HS-27A (cell line): ENCODE measurements at places on chromosomes 7 and 10.

DNA sequence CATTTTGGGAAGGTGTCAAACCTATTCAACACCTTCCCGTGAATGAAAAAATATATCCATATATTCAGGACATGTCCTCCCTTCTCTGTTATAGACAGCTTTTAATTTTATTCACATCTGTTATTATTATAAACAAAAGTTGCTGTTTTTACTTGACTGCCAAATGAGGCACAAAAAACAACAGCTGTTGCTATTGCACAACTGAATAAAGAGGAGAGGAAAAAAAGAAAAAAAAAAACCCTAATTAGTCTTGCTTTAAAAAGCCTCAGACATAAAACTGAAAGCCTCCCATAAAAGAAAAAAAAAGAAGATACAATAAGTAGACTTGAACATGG, 153.4 kb downstream of the BMPER start:
- DNase-seq: no peak

DNA sequence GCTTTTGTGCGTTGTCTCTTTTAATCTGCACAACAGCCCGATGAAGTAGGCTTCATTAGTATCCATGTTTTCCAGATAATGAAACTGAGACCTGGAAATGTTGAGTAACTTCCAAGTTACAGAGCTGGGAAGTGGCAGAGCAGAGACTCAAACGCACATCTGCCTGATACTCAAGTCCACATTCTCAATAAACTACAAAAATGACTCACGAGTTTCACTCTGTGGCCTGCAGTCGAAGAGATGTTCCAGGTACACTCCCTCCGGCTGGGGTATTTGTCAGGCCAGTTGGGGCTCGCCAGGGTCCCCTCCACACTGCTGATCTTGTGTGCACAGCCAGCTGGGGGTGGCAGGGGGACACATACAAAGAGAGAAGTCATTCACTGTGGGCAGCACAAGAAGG, 17.7 kb upstream of the OPALIN start:
- DNase-seq: no peak

- DNase-seq: no peak
Observed at GRCh38 chr10:131841661-131842139, 59.1 kb upstream of the PPP2R2D start.

DNA sequence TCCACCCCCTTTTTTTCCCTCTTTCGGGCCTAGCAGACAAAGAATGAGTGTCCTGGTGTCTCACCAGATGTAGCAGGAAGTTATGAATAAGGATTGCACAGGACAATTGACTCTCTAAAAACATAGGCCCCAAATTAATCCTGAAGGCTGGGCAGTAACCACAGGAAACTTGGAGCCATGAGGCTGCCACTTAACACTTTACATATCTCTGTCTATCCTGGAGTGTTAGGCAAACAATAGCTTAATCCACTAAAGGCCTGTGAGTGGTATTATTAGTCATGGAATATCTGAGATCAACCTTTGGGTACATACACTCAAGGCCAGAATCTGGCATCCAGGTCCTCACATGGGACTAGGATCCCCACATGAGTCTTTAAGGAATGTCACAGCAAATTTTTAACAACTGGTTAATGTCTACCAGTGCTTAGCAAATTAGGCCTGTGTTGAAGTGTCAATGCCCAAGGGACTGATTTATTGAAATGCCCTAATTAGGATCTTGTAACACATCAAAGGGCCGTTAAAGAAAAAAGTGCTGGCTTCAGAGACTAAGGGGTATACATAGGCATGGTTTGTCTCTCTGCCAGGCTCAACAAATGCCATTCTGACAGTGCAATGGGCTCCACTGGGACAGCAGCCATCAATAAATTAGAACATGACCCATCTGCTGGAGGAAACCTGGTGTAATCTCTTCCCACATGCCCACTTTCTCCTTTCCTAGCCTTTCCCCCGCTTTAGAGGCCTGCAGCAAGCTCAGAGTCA, 196.7 kb upstream of the TBX20 start:
- no peak for DNase-seq

- DNase-seq: no peak
Observed at GRCh38 chr10:2798336-2799022, 268.9 kb upstream of the PFKP start.

- peak; percentile 43 for DNase-seq
Observed at GRCh38 chr7:47088329-47089067, 493.4 kb downstream of the TNS3 start.

DNA sequence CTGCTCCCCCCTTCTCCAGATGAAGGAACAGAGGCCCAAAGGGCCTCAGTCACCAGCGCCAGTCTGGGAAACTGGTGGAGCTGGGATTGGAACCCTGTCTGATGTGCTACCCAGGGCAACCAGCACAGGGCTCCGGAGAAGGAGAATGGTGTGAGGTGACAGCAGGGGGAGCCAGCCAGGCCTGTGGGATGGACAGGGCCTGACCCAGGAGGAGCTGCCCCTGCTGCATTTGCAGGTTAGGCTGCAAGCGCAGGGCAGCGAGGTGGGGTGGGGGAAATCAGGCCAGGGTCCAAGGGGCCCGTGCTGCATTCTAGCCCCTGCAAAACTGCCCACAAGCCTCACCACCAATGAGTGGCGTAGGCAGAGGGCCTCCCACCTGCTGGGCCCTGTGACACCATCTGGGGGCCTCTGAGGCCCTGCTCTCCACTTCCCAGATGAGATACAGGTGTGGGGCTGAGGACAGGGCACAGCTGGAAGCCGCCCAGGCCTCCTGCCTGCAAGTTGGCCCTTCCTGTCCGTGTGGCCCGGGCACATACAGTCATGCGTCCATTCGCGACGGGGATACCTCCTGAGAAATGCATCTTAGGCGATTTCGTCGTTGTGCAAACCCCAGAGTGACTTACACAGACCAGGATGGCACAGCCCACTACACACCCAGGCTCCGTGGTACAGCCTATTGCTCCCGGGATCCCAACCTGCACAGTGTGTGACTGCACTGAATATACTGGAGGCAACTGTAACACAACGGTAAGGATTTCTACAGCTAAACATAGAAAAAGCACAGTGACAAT, 45.3 kb downstream of the RASGEF1A start:
- no peak for DNase-seq

GRCh38 chr7:99190359-99191009, 17.4 kb downstream of the KPNA7 start:
- DNase-seq: no peak

GRCh38 chr7:8035647-8036518, 67.3 kb downstream of the GLCCI1 start:
- no peak for DNase-seq

- no peak for DNase-seq
Observed at GRCh38 chr10:12382956-12383531, 33.7 kb downstream of the CAMK1D start.

- no peak for DNase-seq
Observed at GRCh38 chr10:90945491-90946070, 24.7 kb upstream of the ANKRD1 start.

- DNase-seq: no peak
Observed at GRCh38 chr7:50502947-50503346, 52.8 kb upstream of the FIGNL1 start.

GRCh38 chr7:46029111-46029704, 108.1 kb upstream of the IGFBP3 start:
- DNase-seq: no peak

DNA sequence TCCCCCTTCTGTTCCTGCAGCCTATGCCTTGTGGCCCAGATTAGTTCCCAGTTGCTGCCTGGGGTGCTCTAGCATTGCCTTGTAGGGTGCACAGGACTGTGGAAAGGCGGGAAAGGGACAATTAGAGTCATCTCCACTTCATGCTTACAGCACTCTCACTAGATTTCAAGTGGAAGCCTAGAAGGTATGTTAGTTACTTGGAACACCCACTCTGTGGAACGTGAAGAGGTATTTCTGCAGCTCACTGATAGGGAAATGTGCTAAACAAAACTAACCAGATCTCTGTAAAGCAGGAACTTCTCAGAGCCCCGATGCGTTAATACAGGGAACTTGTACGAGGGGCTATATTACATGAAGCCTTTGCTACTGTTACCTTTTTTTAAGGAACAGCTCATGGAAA, 19.4 kb downstream of the STMP1 start:
- no peak for DNase-seq

DNA sequence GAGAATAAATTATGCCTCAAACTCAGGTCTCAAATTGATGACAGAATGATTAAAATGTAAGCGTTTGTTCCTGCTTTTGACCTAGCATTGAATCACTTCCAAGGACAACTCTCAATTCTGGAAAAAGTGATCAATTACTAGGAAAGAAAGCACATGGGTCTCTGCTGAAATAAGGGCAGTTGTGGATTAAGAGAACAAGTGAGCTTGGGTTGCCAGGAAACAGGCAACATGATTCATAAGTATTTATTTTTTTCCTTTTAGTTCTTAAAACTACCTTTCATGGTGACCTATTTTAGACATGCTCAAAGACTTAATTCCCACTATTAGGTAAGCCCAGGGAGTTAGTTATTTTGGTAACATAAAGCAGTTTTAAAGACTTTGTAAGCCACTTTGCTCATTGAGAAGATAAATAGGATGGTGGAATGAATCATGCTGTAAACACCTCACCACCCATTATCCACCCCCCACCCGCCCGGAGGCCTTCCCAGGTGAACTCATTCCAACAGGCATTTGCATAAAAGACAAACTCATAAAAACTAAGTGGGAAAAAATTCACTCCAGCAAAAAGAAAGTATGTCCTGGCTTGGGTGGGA, 728.3 kb downstream of the SORCS1 start:
- no peak for DNase-seq

DNA sequence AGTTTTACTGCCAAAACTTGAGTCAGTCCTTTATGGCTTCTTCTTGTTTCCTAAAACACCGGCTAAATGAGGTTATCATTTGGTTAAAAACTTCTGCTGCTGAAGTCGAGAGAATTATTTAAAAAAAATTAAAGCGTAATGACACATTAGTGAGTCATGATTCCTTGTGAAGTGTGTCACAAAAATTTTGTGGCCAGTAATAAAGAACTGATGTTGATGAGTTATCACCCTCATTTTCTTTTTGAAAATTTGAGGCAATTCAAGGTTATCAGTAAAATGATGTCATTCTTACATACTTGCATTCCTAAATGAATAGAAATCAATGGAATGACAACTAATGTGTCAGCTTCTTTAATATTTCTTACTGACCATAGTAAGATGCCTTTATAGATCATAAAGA, 427.4 kb downstream of the SORCS3 start:
- DNase-seq: peak; percentile 20

- DNase-seq: no peak
Observed at GRCh38 chr7:100433592-100434296, 2.6 kb downstream of the PPP1R35 start.

GRCh38 chr10:86522510-86522855, 891 bp upstream of the WAPL start:
- no peak for DNase-seq

- no peak for DNase-seq
Observed at GRCh38 chr10:10785627-10786026, 232.0 kb upstream of the CELF2 start.

- no peak for DNase-seq
Observed at GRCh38 chr10:79001082-79001885, 67.5 kb upstream of the ZMIZ1 start.

DNA sequence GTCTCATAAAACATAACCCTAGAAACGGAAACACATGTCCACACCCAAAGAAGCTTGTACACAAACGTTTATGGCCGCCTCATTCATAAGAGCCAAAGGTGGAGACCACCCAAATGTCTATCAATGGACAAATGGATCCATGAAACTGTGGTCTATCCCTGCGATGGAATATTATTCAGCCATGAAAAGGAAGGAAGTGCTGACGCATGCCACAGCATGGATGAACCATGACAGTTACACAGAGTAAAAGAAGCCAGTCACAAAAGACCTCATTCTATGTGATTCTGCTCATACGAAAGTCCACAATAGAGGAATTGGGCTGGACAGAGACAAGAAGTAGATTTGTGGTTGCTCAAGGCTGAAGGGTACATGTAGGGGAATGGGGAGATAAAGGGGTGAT, 10.8 kb downstream of the CHST15 start:
- no peak for DNase-seq

DNA sequence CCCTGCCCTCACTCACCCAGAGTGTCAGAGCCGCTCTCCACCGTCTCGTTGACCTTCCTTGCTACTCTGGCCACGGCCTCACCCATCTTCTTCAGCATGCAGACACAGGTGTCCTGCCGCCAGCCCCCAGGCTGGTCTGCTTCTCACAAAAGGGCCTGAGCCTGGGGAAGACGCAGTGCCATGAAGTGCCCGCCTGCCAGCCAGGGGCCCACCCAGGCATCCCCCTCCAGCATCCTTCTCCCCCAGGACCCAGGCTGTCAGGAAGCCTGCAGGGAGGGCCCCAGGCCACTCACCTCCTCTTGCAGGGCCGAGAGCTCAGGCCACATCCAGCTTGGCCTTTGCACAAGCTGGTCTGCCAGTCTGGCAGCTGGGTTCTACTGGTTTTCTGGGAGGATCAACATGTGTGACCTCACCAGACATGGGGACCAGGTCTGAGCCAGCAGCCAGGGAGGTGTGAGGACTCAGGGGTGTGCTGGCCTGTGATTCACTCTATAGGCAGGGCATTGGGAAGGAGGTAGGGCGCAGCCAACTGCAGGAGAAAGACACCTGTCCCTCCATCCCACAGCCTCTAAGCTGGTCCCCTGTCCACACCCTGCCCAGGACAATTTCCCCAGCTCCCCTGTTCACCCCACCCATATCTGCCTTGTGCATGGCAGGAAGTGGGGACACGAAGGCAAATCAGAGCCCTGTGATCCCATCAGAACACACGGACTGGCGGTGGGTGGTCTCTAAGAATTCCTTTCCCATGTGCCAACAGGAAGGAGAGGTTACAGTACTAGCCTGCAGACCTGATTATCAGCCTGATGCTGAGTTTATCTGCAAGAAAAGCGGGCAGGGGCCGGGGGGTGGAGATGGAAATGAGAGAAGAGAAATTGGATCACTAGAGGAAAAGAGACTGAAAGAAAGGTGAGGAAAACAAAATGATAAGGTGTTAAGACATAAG, 5.7 kb downstream of the LRRC20 start:
- no peak for DNase-seq

DNA sequence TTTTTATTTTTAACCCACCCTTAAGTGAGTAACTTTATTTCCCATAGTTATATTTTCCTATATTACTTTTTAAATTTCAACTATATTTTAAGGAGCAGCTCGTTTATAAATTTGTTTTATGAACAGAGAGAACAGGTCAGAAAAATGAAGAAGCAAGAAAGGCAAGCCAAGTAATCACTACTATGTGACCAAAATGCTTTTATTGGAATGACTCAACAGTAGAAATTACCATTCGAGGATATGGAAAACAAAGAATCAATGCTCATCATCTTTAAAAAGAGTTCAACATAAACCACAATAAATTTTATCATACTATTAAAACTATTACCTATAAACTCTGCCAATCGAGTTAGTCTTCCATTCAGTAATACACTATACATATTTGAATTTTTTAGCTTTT, 7.6 kb downstream of the HERC4 start:
- no peak for DNase-seq

DNA sequence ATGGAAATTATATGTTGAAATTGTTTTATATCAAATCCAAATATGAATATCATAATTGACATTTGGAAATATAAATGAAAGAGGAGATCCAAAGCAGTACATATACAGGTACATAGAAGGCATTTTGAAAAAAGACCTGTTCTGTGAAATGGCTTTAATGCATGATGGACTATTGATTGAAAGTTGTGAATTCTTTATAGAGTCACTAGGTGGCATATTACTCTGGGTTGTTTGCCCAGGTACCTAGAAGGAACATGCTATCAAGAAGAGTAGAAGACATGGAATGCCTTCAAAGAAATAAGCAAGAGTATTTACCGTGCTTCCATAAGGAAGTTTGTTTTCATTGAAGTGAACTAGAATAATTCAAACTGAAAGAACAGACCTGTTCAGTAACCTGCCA, 160.0 kb upstream of the ANK3 start:
- DNase-seq: no peak

- DNase-seq: no peak
Observed at GRCh38 chr7:2736411-2736914, 48.5 kb downstream of the AMZ1 start.
